ENCODE measurements at places on chromosomes 4 and X.

DNA sequence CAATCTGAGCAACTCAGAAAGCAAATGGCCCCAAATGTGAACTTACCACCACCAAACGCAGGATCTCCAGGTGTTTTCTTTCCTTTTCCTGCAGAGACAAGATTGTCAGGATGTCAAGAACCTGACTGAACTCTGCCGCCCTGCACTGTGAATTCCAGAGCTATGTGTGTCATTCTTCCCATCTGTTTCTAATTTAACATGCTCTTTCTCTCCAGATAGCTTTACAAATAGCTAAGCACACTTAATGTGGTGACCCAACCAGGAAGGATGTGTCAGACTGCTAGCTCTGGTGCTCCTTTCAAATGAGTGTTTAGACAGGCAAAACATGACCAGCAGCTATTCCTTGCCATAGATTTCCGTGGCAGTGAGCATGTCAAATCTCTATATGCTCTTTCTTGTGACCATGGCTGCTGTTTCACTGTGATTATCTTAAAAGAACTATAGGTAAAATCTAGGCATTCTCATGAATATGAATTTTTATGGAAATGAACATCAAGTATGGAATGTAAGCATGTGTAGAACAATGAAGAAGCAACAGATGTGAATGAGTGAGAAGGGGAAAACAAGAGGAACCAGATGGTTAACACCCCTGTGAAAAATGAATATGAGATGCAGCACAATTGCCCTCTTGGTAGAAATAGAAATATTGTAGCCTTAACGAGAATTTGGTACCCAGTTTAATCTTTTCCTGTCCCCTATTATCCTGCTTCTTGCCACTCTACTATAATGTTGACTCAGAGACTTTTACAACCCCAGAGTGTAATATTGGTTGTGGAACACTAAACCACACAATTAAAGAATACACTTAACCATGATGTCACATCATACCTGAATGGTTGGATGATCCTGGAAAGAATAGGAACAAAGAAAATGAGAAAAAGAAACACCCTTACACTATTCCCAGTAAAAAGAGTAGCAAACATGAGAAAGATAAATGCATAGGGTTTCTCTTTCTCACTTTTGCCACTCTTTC is 247.8 kb upstream of the DKK2 start:
- no peak for DNase-seq

- no peak for DNase-seq
Measured at GRCh38 chrX:25295466-25295865, 279.7 kb upstream of the ARX start.

- DNase-seq: no peak
Measured at GRCh38 chrX:106000203-106000602, 38.3 kb downstream of the SERPINA7 start.

- DNase-seq: no peak
Measured at GRCh38 chr4:140156529-140157171, 2.7 kb upstream of the MAML3 start.

DNA sequence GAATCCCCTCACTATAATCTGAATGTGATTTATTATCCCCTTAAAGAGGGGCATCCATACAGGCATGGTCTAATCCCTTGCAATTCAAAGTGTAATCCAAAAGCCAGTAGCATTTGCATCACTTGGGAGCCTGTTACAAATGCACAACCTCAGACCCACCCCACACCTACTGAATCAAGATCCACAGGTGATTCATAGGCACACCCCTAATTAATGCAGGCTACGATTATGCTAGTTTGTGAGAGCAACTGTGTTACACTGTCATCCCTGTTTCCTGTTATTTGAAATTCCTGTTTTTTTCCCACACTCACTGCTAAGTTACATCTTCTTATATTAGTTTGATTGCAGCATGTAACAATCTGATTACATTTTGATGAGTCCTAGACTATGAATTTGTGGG is 120.0 kb downstream of the RAB28 start:
- DNase-seq: no peak

- DNase-seq: no peak
Measured at GRCh38 chr4:168737806-168738172, 240.9 kb downstream of the PALLD start.

DNA sequence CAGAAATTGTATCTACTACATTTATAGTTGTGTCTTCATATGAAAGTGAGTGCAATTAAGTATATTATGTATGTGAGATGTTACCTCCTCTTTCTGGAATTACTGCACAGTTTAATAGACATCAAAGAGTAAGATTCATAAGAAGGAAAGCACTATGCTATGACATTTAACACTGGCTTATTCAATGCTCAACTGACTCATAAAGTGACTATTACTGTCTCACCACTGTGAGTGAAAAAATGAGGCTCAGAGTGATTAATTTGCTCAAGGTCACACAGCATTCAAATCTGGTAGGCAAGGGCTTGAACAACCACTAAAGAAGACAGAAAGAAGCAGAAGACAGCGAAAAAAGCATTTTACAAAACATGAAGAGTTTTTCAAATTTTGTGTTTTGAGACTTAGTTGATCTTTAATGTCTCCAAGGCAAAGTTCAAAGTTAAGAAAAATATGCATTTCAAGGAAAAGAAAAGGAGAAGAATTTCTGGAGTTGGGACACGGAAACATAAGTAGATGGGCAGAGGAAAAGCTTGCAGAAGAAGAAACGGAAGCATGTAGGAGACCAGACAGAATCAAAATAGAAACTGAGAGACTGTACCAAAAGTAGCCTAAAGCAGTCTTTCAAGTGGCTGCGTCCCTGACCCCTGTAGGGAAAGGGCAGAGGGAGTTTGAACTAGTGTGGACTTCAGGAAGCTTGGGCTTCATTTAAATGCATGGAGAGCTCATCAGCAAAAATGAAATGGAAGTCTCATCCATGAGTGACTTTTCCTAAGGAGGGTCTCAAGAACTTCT is 66.3 kb downstream of the KCNIP4 start:
- DNase-seq: no peak

- DNase-seq: no peak
Measured at GRCh38 chr4:124519196-124519595, 193.3 kb downstream of the ANKRD50 start.

GRCh38 chr4:21768349-21769310 is 179.9 kb downstream of the KCNIP4 start:
- no peak for DNase-seq

DNA sequence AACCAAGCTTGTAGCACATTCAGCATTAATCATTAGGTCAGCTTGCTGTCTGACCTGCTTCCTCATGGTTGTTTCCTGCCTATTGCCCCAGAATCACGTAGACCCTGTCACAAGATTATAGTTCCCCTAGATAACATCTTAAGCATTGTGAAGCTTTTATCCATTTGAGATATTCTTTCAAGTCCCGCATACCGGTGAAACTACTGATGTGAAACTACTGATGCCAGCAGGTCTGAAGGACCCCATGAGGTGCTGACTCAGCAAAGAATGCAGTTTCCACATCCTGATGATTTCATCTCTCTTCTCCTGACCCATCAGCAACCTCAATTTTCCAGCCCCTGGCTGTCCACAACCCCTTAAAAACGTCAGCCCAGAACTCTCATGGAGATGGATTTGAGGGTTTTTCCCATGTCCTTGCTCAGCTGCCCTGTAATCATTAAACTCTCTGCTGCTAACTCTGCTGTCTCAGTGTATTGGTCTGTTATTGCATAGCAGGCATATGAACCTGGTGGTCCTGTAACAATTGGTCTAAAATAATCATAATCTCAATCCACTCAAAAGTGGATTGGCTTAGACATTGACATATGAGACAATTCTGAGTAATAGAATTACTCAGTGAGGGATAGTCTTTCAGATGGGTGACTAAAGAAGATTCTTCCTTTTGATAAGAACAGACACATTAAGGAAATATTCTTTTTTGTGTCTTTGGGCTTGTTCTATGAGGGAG is 26.3 kb upstream of the UBA6 start:
- DNase-seq: no peak

DNA sequence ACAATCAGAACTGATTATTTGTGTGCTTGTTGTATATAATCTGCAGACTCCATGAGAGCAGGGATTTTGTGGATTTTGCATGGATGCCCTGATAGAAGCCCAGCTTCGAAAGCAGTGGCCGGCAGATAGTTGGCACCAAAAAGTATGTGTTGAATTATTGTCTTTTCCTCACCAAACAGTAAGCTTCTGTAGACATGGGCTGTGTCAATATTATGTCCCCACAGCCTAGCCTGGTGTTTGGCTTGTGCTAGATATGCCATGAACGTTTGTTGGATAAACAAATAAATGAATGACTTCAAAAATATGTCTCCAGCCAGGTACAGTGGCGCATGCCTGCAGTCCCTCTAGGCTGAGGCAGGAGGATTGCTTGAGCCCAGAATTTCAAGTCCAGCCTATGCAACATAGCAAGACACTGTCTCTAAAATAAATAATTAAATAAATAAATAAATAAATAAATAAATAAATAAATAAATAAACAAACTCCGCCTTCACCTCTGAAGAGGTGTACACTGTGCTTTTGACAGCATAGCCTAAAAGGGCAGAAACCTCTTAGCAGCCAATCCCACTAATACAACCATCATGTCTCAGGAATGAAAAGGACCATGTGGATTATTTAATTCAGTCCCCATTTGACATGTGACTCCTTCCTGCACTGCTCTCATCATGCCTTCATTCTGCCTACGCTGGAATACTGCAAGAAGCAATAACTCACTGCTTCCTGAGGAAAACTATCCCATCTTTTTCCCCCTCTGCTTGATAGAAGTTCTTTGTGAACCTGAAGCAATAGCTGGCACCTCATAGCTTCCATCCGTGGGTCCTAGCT is 335.2 kb downstream of the FBXW7 start:
- no peak for DNase-seq

GRCh38 chrX:22634751-22635150 is 362.0 kb downstream of the CBLL2 start:
- DNase-seq: no peak
